H1 (cell line): ENCODE measurements at places on chromosomes 16 and 17. TPM values are rescaled to one million over a fixed set of nuclear protein-coding genes. Genes with fewer than 3 reads are reported as not detected.

- no peak for DNase-seq
Observed at GRCh38 chr17:50775926-50776325, 8.6 kb upstream of the ANKRD40CL start.

GRCh38 chr17:49572226-49572625 lies 3.4 kb upstream of the NXPH3 start:
- DNase-seq, result no peak

DNA sequence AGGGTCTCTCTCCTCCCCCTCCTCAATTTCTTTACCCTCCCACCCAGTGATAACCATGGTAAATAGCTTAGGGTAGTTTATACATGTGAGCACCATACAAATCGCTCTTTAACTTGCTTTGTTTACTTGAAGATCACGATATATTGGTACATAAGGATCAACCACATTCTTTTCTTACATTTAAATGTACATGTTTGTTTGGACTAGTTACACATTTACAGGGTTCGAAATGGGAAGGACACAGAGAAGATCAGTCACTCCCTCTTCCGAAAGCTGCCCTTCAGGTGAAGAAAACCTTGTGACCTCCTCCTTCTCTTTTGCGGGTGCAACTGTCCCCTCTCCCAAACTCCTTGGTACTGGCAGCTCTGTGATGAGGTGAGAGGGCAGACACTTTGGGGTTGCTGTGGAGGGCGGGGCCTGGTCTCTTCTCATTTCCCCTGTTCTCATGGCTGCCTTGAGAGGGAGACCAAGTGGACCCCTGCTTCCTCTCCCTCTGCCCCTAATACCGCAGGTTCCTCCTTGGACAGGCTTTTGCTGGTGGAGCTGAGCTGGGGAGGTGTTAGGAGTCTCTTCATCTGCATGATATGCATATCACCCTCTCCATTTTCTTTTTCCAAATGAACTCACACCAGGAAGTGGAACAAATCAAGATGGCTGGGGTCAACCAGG lies 4.7 kb upstream of the PIK3R6 start:
- DNase-seq, result no peak

DNA sequence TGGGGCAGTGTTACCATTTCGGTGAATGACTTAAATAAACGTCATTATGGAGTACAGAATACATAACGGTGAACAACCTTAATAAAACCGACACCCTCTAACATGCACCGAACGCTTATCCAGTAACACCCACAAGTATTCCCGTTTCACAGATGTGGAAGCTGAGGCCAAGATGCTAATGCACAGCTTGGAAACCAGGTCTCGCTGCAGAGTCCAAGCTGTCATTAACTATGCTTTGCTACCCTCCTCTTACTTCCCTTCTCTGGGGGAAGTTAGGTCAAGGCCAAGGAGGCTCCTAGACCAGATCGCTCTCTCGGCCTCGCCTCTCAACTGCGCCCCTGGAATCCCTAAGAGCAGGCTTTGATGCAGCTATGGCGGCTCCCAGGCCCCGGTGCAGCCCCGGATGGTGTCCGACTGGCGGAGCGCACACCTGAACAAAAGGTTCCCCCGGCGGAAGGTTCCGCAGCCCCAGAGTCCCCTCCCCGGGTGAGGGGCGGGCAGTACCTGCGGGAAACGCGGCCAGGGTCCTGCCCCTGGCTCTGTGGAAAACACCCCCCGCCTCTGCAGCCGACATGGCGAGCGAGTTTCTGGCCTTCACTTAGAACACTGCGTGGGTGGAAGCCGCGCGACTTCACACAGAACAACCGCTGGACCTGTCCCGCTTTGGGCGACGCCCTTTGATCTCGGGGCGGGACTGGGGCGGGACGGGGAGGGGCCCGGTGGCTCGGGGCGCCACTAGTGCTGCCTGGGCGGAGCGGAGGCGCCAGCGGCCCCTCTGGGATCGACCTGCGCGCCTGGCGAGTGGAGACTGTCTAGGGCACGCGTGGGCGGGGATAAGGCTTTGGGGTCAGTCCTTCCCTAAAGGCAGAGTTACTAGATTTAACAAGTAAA lies at the start of gene CPPED1:
Gene CPPED1, minus strand, starts transcription at position 685 of the 891 bp plus-strand sequence. Its CDS starts 111 bp downstream, at position 574.
- peak; percentile 78 for DNase-seq

- no peak for DNase-seq
Observed at GRCh38 chr16:82302042-82302727, 132.2 kb upstream of the MPHOSPH6 start.

- DNase-seq, result no peak
Observed at GRCh38 chr16:86896976-86897375, 318.6 kb downstream of the FOXL1 start.

The SYCE1L gene
- total RNA-seq, result 5.8 and 10.0 TPM in 2 replicates

The PPL gene
- total RNA-seq, result 28.8 and 29.5 TPM in 2 replicates

The KRT12 gene
- total RNA-seq, result not detected in 2 replicates
